Brain microvascular endothelial cell (primary cell): ENCODE measurements at places on chromosomes 16 and 17.
A peak's percentile ranks its signal among the peaks of the same experiment; 100 is the strongest.

DNA sequence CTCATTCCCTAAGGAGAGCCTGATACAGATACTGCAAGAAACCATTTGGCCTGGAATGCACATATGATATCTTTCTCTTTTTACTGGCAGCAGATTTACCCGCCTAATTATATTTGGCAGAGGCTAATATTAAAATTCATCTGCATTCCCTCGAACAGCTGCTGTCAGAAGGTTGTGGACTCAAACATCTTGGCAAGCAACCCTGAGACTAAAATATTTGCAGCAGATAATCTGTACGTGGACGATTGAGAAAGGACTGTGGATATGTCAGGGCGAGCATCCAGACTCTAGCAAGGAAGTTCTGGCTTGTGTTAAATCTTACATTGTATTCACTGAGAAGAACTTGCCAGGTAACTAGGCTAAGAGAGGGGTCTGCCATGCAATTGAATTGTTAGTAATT is 65.2 kb downstream of the SNX20 start:
- DNase-seq: no peak

- DNase-seq: no peak
These were observed 66.7 kb upstream of the DHX40 start for GRCh38 chr17:59498530-59499307.

GRCh38 chr17:70775679-70776078 is 606.3 kb downstream of the KCNJ2 start:
- no peak for DNase-seq

- DNase-seq: no peak
These were observed 14.6 kb downstream of the SPNS3 start for GRCh38 chr17:4448197-4448980.

- DNase-seq: no peak
These were observed 4.0 kb downstream of the UNC13D start for GRCh38 chr17:75839942-75840798.

GRCh38 chr17:69284646-69285045 is 42.3 kb downstream of the ABCA5 start:
- DNase-seq: no peak

GRCh38 chr17:43823350-43824084 is 9.4 kb downstream of the MPP3 start:
- no peak for DNase-seq

GRCh38 chr17:48241131-48241591 is 133.6 kb downstream of the SNX11 start:
- peak; percentile 89 for DNase-seq

- DNase-seq: no peak
These were observed 73.7 kb downstream of the C16orf95 start for GRCh38 chr16:87243478-87243877.

- no peak for DNase-seq
These were observed 43.6 kb downstream of the RNF157 start for GRCh38 chr17:76196675-76197074.

- DNase-seq: no peak
These were observed 79.8 kb downstream of the TBC1D16 start for GRCh38 chr17:79955691-79956440.

GRCh38 chr16:57502048-57502775 is 15.9 kb upstream of the DOK4 start:
- DNase-seq: no peak

- no peak for DNase-seq
These were observed 970 bp downstream of the EPN2 start for GRCh38 chr17:19238167-19238505.

DNA sequence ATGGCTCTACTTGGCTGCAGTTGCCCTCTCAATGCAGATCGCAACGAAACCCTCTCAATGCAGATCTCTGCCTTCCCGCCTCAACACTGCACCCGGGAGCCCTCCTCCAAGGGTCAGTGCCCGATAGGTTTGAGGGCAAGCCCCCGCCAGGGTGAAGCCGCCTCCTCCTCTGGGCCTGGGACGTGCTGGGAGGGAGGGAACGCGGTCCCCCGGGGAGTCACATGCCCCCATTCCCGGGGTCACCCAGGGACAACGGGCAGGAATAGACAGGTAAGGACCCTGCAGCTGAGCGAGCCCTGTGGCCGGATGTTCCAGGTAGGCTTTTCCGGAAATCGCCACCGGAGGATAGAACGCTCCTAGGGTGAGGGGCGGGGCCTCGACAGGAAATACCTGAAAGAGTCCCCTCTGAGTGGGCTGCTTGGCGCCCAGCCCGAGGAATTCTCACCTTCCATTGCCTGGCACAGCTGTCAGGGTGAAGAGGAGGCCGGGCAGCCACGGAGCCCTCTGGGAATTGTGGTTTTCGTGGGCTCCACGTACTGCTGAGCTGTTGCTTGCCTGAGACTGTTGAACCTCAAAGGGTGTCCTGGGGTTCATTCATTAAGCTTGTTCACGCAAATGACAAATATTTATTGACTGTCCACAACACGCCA is 12.8 kb downstream of the ZNF174 start:
- no peak for DNase-seq

DNA sequence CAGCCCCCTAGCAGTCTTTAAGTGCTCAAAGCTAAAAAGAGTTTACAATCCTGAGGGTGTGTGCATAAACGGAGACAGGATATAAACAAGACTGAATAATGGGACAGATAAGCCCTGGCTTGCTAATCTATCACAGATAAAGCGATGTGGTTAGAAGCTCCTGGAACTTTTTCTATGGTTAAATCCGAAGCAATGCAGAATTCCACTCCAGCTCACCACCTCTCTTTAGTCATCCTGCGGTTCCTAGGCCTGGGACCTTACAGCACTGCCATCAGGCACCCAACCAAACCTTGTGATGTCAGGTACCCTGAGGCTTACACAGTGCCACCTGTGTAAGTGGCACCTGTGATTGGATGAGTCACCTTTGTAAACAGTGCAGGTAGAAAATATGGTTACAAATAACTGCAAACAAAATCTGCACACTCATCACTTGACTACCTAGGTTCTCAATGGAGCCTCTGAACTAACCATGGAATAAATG is 31.5 kb upstream of the B4GALNT2 start:
- DNase-seq: peak; percentile 83

- DNase-seq: no peak
These were observed 8.9 kb downstream of the OR4D1 start for GRCh38 chr17:58156839-58157803.

DNA sequence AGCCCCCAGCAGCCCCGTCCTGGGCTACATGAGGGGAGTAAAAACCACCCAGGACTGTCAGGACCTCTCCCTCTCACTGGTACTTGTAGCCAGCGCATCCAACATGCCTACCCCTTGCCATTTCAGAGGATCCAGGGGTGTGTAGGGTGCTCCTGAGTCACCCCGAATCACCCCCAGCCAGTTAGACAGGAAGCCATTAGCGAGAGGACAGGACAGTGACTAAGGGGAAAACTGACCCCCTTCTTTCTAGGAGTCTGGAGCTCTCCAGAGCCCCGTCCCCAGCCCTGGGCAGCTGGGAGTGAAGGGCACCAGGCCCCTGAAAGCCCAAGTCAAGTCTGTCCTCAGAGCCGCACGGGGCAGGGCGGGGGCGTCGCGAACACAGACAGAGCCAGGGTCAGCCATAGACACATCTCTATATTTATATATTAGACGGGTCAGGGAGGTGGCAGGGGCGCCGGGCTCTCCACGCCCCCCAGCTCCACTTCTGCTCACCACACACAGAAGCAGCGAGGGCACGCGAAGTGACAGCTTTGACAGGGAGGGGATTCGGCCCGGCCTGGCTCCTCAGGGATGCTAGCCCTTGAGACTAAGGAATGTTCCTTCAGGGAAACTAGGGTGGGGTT is 485 bp upstream of the GDPD3 start:
- DNase-seq: no peak
